Hematopoietic multipotent progenitor cell treated with erythropoietin and hydrocortisone succinate and interleukin-3 and kit ligand, for 4 days (in vitro differentiated cells): ENCODE measurements at places on chromosomes 4 and X.
A peak's percentile ranks its signal among the peaks of the same experiment; 100 is the strongest.

GRCh38 chrX:77446029-77446585 lies 1.1 kb upstream of the FGF16 start:
- DNase-seq = peak; percentile 45

GRCh38 chr4:157204634-157205244 lies 15.8 kb upstream of the GRIA2 start:
- peak; percentile 55 for DNase-seq

DNA sequence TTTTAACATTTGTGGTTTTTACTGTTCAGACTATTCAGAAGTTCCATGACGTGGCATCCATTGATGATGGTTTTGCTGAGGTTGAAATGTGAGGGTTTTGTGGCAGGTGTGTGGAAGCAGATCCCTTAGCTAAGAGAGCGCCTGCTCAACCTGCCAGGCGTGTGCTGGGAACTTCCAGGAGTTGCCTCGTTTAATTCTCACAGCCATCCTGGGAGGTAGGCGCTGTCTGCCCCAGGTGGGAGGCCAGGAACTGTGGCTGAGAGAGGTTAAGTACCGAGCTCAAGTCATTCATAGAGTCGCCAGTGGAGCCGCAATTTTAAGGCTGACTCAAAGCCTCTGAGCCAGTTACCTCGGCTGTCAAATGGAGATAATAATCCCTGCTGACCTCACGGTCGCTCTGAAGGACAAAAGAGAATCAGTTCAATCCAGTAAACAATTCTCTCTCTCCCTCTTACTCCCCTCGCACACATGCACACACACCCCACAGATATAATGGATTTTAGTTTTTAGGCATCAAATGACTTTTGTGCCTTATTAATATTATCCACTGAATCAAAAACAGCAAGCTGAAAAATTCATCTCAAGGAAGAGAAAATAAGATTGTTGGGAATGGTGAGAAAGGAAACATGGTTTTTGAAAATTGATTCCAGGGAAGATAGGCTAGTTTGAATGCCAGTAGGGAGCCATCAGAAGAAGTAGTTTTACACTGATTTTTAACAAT lies 171.3 kb downstream of the PTTG2 start:
- DNase-seq = no peak

- no peak for DNase-seq
These were observed 12.4 kb upstream of the FRYL start for GRCh38 chr4:48792348-48793006.

DNA sequence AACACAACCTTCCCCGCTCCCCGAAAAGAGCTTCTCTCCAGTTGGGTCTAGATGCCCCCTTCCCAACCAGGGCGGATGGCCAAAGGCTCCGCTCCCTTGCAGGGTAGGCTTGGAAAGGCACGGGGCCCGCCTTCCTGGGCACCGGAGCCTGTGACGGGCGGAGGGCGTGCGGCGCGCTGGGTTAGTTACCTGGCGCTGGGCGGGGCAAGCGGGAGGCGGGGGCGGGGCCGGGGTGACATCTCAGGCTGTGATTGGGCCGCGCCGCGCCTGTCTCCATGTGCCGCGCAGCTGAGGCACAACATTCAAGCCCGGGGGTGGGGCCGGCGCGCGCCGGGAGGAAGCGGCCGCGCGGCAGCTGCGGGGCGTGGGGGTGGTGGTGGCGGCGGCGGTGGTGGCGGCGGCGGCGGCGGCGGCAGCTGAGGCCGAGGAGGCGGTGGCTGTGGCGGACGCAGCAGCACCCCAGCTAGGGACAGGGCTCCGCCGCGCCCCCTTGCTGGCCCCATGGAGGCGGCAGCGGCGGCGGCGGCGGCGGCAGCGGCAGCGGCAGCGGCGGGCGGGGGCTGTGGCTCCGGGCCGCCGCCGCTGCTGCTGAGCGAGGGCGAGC lies at the start of gene REPS2:
Gene REPS2 (plus strand): TSS at position 298 of the 604 bp plus-strand sequence. CDS start 204 bp downstream, at position 502.
- DNase-seq = peak; percentile 89

GRCh38 chr4:73414936-73415271 lies 10.8 kb downstream of the ALB start:
- no peak for DNase-seq

- DNase-seq = no peak
These were observed 56.0 kb downstream of the BANK1 start for GRCh38 chr4:101846550-101846949.

DNA sequence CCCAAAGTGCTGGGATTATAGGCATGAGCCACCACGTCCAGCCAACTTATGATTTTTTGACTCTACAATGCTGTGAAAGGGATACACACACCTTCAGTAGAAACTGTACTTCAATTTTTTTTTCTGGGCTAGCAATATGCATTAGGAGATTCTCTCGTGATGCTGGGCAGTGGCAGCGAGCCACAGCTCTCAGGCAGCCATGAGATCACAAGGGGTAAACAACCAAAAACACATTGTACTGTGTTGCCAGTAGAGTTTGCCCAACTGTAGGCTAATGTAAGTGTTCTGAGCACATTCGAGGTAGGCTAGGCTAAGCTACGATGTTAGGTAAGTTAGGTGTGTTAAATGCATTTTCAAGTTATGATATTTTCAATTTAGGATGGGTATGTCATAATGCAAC lies 25.7 kb downstream of the RAB33A start:
- no peak for DNase-seq

DNA sequence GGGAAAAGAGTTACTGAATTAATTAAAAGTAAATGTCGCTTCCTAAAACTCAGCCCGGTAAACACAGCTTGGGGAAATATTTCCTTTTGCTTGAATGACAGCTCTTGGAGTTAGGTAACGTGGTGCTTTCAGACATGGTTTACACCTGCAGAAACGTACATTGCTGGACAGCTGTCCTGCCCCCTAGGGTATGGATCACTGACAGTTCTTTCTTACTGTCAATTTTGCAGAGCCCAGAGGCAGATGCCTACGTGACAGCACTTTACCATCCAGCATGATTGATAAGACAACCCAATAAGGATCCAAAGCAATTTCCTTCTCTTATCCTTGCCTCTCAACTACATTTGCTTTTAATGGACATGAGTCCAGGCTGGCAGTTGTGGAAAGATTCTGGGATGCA lies 334.5 kb downstream of the PACRGL start:
- no peak for DNase-seq

- no peak for DNase-seq
These were observed 1.9 kb upstream of the NKAP start for GRCh38 chrX:119945481-119945880.

GRCh38 chr4:154502111-154502510 lies 10.5 kb upstream of the DCHS2 start:
- no peak for DNase-seq

DNA sequence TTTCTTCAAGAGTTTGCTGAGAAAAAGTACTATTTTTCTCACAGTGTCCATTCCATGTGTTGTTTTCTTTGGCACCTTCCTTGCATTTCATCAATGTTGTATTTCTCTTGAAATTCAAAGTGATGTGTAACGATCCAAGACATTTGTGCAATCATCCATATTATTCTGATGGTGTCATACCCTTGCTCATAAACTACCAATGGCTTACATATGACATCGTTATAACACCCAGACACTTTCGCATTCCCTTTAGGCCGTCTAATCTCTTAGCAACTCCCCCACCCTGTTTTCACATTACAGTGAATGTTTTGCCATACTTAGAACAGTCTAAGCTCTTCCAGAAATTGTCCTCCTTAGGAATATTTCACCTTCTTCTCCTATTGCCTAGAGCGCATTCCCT lies 1779.0 kb downstream of the PCDH7 start:
- DNase-seq = no peak

DNA sequence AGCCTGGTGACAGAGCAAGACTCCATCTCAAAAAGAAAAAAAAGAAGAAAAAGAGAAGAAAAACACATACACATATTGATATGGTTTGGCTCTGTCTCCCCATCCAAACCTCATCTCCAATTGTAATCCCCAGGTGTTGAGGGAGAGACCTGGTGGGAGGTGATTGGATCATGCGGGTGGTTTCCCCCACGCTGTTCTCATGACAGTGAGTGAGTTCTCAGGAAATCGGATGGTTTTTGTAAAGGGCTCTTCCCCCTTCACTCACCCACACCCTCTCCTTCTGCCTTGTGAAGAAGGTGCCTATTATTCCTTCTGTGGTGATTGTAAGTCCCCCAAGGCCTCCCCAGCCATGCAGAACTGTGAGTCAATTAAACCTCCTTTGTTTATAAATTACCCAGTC lies 68.4 kb downstream of the LDB2 start:
- DNase-seq = no peak

- no peak for DNase-seq
These were observed 45.5 kb upstream of the SMAD1 start for GRCh38 chr4:145436114-145436513.

DNA sequence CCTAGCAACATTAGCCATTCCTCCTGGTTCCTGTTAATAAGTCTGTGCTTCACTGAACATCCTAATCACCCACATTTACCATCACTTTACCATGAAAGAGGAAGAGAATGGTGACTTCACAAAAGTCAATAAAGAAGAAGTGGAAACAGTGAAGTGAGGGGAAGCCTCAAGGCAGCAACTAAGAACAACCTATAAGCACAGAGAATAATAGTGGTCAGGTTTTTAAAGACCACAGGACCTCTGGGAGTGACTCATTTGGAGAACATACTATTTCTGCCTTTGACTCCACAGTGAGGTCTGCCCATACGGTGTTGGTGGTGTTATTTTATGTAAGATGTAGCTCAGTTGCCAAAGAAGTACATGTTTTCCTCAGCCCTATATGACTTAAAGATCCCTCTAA lies 86.0 kb upstream of the TET2 start:
- peak; percentile 85 for DNase-seq

DNA sequence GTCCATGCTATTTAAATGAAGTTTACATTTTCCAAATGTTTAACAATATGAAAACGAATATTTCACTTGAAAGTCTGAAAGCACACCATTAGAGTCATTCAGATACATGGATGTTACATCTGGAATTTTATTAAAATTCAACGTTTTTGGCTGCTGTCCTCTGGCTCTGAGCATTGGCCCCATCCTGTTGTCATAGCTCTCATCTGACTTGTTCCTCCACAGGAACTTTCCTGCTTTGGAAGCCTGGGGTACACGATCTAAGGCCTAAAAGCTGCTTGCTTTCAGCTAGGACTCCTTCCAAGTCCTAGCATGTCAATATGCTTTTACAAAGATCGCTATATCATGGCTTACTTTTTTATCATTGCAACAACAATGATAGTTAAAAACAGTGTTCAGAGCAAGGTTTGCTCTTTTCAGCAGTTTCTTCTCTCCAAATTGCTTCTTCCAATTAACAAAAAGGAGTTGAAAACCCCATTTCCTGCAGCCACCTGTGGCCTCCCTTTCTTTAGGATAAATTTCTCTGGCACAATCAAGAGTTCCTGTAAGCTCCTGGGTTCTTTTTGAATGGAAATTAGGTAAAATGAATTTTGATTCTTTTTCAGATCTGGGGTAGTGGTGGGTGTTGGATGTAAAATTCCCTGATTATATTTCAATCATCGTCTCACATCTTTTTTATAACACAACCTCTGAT lies 413.4 kb upstream of the AGA start:
- DNase-seq = no peak

DNA sequence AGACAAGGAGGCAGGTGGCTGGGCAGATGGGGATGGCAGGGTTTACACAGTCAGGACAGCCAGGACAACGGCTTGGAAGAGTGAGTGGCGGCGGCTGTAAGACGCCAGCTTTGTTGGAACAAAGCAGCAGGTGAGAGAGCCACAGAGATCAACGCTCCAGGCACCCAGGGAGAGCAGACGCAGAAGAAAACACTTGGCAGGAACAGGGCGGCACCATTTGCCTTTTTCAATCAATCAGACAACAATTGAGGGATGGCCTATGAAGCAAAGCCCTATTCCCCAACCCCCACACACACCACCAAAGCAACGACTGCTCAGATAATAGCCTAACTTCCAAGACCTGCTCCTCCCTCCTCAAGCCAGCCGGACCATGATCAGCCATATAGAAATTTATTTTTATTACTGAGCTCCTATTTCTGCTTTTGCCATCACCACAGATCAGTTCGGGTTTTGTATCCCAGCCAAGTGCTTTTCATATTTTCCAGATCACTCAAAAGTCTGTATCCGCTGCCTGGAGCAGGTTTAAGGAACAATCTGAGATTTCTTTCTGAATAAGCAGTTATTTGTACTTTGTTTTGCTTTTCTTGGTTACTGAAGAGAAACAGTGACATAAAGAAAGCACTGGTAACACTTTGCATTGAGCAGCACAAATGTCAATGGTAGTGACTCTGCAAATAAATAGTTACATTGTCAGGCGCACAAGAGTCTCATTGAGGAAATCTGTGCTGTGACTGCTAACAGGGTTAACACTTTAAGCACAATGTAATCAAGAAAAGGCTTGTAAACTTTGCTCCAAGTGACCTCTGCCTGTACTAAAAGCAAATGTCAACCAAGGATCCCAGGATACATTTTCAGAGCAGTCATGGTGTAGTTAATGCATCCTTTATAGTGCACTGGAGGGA lies 81.8 kb upstream of the RBPJ start:
- DNase-seq = no peak

DNA sequence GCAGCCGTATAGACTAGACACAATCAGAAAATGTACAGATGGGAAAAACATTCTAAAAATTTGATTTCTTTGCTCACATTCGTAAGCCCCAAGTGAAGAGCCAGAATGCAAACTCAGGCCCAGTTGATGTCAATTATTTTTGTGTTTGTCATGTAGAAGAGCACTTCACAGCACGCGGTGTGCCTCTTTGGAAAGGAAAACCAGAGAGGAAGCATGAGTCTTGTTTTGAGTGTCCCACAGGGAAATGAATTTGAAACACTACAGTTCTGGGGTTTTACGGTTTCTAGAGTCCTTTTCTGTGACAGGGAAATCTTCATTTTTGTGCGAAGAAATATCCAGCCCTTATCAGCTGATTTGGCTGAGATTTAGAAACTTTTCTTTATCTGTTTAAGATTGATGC lies 554.6 kb upstream of the BOD1L1 start:
- DNase-seq = no peak

DNA sequence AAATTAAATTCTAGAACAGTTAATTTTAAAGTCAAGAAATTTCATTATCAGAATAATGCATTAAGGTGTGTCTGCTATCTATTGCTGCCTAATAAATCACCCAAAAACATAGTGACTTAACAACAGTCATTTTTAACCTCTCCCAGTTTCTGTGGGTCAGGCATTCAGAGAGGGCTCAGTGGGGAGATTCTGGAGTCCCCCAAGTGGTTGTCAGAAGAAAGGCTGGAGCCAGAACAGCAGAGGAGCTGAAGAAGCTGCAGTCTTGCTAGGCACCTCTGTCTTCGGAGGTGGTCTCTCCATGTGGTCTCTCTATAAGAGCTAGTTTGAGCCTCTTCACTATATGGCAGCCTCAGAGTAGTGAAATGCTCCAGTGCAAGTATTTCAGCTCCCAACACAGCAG lies 9.3 kb upstream of the HOPX start:
- peak; percentile 42 for DNase-seq

DNA sequence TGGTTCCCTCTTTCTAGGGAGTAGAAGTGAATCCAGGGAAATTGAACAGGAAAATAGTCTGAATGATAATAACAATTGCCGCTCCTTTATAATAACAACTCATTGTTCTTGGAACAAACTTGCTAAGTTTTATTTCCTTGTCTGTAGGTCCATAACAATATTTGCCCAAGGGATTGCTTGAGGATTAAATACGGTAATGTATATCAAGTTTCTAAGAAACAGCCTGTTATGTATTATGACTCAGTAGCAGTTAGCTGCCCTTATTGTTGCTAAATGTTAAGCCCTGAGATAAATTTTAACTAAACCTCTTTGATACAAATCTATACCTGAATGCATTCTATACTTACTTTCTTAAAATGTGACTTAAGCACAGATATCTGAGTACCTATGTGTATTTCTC lies 215.9 kb upstream of the AADAT start:
- DNase-seq = no peak

GRCh38 chr4:56321251-56321650 lies 66.0 kb downstream of the AASDH start:
- no peak for DNase-seq

GRCh38 chr4:42821230-42821629 lies 71.3 kb upstream of the GRXCR1 start:
- no peak for DNase-seq
